ENCODE measurements at places on chromosomes 2 and 18. TPM values are rescaled to one million over a fixed set of nuclear protein-coding genes. Genes with fewer than 3 reads are reported as not detected.
A peak's percentile ranks its signal among the peaks of the same experiment; 100 is the strongest.

DNA sequence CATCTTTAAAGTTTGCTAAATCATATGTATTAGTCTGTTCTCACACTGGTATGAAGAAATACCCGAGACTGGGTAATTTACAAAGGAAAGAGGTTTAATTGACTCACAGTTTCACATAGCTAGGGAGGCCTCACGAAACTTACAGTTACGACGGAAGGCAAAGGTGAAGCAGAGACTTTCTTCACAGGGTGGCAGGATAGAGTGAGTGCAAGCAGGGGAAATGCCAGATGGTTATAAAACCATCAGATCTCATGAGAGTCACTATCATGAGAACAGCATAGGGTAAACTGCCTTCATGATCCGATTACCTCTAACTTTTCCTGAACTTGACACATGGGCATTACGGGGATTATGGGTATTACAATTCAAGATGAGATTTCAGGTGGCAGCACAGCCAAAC is 1075.2 kb upstream of the NRXN1 start:
- no peak for DNase-seq

DNA sequence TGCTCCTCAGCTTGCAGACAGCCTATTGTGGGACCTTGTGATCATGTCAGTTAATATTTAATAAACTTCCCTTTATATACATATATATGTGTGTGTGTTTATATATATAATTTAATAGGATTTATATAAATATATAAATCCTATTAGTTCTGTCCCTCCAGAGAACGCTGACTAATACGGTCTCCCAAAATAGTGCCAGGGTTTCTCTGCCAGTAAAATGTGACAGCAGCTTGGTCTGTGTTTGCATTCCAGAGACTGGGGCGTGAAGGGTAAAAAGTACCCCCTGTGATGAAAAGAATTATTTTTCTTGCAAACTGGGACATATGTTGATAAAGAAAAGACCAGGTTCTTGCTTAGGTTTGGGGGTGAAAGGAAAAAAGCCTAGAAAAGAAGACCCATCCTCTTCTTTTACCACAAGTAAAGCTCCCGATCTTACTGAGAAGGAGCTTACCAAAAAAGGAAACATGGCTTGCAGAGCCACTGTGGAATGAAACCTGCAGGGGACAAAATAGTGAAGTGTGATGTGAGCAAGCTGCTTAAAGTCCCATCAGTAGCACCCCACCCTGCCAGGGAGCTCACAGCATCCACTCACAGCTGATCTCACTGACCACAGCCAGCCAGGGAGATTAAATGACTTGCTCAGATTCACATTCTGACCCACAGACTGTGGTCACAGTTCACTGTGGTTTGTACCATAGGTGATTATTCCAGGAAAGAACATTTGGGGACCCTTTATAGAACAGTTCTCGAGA is 110.9 kb upstream of the RMP24 start:
- DNase-seq: no peak

GRCh38 chr2:174716785-174717184 is 47.5 kb downstream of the CHRNA1 start:
- DNase-seq: no peak

GRCh38 chr2:136378712-136379595 is 261.0 kb upstream of the CXCR4 start:
- DNase-seq: peak; percentile 43

GRCh38 chr2:16632598-16632997 is 33.0 kb downstream of the CYRIA start:
- DNase-seq: no peak

GRCh38 chr18:54776282-54776977 is 51.8 kb upstream of the RAB27B start:
- no peak for DNase-seq

DNA sequence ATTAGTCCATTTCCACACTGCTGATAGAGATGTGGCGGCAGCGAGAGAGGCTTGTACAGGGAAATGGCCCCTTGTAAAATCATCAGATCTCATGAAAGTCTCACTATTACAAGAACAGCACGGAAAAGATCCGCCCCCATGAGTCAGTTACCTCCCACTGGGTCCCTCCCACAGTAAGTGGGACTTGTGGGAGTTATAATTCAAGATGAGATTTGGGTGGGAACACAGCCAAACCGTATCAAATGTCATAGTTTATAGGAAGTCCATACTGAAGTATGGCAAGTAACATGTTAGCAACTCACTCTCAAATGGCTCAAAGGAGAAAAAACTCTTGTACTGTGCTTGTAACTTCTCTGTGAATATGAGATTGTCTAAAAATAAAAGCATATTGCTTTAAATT is 56.1 kb downstream of the FARP2 start:
- no peak for DNase-seq

PROKR1 gene
- total RNA-seq: 0.63 TPM

IL1B gene
- not detected for total RNA-seq

CD207 gene
- total RNA-seq: not detected

C1GALT1C1L gene
- total RNA-seq: 0.42 TPM
